ENCODE measurements at places on chromosomes 13 and 19.

GRCh38 chr19:49957262-49957915 is 3.6 kb downstream of the SIGLEC11 start:
- no peak for DNase-seq

DNA sequence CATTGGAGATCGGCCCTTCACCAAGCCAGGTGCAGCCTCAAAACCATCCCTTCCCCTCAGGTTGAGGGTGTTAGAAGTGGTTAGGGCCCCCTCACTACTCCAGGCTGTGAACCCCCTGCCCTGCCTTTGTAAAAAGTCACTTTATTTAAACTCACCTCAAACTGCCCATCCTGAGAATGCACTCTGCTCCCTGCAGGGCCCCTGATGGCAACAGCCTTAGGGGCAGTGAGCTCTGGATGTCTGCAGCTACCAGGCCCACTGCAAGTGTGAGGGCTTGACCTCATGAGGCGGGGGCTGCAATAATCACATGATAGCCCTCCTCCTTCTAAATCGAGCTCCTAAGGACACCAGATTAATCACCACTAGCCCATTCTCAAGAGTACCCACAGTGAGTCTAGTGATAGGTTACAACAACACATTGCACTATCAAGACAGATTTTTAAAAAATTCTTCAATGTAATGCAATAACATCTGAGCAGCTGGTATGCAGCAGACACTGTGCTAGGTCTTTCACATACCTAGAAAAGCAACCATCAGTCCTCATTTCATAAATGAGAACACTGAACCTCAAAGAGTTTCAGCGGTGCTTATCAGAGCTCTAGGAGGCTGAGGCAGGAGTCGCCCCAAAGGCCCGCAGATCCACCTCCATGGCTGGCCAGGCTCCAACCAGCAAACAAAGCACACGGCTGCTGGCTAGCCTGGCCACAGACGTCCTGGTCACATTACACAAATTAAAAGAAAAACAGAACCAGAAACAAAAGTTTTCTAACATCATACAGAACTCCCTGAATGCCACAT is 26.0 kb downstream of the SLC7A1 start:
- no peak for DNase-seq

DNA sequence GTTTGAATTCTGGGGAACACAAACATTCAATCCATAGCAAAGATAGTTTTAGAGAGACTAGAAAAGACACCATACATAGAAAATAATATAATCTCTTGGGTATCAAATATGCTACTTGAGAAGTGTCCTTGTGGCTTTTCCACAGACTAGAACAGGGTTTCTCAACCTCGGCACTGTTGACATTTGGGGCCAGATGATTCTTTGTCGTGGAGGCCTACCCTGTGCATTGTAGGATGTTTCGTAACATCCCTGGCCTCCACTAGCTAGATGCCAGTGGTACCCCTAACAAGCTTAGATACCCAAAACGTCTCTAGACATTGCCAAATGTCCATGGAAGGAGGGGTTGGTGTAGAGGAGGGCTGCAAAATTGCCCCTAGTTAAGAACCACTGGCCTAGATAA is 2.2 kb upstream of the ESD start:
- DNase-seq: no peak

- no peak for DNase-seq
Observed at GRCh38 chr19:43311706-43312105, 41.8 kb upstream of the CD177 start.

GRCh38 chr13:30510811-30511371 is 45.2 kb upstream of the HMGB1 start:
- DNase-seq: no peak

- DNase-seq: no peak
Observed at GRCh38 chr13:43347877-43348276, 324.5 kb downstream of the DNAJC15 start.

DNA sequence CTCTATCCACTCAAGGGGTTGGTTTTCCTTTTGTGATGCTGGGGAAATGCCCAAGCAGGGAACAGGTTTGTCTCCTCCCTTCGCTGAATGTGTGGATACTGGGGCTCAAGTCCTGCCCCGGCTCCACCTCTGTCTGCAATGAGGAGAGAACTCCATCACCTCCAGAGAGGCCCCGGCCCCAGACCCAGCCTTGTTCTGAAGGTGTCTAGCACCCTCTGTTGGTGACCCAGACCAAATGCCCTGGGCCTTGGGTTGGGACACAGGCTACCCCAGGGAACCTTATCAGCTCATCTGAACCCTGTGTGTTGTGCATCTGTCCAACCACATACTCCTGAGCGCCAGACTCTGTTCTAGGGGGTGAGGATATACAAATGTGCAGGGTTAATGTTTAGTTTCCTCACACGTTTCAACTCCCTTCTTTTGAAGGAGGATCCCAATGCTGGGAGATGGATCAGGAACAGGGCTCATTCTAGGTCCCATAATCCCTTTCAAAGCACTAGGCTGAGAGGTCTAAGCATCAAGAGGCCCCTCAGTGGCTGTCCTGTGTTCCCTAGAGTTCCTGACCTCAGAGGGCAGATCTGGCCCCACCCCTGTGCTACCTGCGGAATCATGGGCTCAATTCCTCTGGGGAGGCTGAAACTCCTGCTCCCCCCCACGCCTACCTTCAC is 112.5 kb upstream of the SLC7A1 start:
- DNase-seq: peak; percentile 27
